Activated naive CD8-positive, alpha-beta T cell treated with anti-CD3 and anti-CD28 coated beads, Interleukin-2, amount 50 U/mL, for 24 hours (primary cell): ENCODE measurements at places on chromosomes 6 and 20.

GRCh38 chr20:5181958-5182357 lies 55.1 kb downstream of the CDS2 start:
- no peak for DNase-seq

GRCh38 chr6:27019651-27020552 lies 227.6 kb upstream of the PRSS16 start:
- peak; percentile 67 for DNase-seq

- DNase-seq = no peak
These were observed 203.0 kb upstream of the TBX18 start for GRCh38 chr6:84967389-84967788.

DNA sequence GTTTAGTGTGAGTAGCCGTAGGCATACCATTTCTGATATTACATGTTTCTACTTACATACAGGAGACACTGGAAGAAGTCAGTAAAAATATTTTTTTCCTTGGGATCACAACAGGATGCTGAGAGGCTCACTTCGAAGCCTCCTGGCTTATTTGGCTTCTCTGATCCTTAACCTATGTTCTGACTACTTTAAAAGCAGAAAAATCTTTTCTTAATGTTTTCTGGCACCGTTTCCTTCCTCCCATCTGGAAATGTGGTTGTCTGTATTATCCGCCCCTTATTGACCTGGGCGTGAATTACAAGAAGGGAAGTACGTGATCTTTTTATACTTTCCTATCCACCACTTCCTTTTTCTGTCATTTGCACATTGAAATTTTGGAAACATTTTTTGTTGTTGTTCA lies 379.6 kb downstream of the COL12A1 start:
- no peak for DNase-seq

GRCh38 chr6:124986164-124986563 lies 23.9 kb downstream of the RNF217 start:
- no peak for DNase-seq

DNA sequence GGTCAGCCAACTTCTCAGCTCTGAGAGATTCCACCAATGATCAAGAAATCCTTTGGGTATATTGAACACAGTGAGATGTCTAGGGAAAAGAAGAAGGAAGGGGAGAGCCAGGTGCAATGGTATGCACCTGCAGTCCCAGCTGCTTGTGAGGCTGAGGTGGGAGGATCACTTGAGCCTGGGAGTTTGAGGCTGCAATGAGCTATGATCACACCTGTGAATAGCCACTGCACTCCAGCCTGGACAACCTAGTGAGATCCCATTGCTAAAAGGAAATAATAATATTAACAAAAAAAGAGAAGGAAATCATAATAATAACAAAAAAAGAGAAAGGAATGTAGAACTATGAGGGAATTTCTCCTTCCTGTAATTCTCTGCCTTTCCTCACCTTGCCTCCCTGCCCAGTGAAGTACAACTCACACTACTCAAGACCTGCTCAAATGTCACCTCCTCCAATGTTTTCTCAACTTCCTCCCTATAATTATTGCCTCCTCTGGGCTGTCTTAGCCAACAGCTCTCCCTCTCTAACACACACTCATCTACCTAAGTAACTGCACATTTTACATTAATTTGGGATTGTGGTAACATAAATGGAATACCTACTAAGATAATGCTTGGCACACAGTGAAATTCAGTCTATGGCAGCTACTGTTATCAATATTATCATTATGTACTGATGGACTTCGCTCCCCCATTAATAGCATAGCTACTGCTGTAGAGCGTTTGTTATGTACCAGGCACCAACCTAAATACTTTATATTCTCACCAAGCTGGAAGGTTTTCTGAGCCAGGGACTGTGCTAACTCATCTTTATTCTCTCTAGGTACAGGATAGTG lies 103.6 kb downstream of the KIF13A start:
- no peak for DNase-seq

DNA sequence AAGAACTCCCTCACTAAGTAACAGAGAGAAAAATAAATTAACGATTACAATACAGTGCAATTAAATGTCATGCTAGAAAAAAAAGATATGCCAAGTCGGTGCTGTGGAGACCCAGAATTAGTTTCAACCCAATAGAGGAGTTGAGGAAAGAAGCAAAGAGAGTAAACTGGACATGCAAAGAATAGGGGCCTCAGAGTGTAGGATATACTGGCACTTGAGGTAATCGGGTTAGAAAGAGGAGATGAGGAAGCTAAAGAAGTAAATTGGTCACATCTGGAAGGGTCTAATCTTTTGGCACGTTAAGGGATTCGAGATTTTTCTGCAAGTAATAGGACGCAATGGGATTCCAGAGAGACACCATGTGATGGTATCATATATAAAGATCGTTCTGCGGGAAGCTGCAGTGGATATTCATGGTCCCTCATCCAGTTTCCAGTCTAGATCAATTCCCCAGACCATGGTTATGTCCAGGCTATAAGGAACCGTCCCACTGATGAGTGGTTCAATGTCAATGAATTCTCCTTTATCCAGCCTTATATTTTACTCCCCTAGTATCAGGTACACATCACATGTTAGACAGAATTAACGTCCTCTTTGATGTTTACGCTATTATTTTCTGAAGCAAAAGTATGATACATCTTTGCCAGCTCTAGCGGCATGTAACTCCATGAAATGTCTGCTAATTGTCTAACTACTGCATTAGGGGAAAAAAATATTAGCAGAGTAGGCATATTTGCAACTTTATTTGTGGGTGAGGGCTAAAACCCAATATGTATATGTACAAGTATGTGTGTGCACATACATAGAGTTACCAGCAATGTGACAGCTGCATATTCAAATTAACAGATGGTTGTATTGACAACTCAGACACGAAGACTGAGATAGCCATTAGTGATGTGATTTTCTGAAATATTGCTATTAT lies 1.1 kb upstream of the TBC1D32 start:
- DNase-seq = no peak

- DNase-seq = no peak
These were observed 190.1 kb downstream of the KCNQ5 start for GRCh38 chr6:72811971-72812421.

- peak; percentile 19 for DNase-seq
These were observed 4.5 kb upstream of the CITED2 start for GRCh38 chr6:139378882-139379341.
